ENCODE measurements at places on chromosomes 1 and 21.

DNA sequence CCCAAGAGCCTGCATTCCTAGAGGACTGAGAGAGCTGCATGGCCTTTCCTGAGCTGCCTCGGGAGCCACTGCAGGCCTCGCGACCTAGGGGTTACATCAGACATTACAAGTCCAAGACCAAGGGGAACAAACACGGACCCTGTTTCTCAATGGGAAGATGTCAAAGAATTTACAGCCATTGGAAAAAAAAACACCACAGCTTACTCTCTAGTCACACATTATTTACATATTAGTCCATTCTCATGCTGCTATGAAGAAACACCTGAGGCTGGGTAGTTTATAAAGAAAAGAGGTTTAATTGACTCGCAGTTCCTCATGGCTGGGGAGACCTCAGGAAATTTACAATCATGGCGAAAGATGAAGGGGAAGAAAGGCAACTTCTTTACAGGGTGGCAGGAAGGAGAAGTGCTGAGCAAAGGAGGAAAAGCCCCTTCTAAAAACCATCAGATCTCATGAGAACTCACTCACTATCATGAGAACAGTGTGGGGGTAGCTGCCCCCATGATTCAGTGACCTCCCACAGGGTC, 8.4 kb upstream of the PRMT2 start:
- no peak for DNase-seq

GRCh38 chr1:2314273-2314802, 77.0 kb downstream of the MORN1 start:
- DNase-seq, result no peak

- DNase-seq, result no peak
These were observed 101.5 kb upstream of the SLFNL1 start for GRCh38 chr1:41122851-41123518.

- DNase-seq, result no peak
These were observed 4.5 kb downstream of the RAB7B start for GRCh38 chr1:205998457-205999241.

GRCh38 chr21:15274701-15275485, 210.1 kb upstream of the NRIP1 start:
- no peak for DNase-seq

- DNase-seq, result no peak
These were observed 13.9 kb upstream of the LY9 start for GRCh38 chr1:160781914-160782689.

- DNase-seq, result no peak
These were observed 148.1 kb upstream of the CTTNBP2NL start for GRCh38 chr1:112247961-112248360.

DNA sequence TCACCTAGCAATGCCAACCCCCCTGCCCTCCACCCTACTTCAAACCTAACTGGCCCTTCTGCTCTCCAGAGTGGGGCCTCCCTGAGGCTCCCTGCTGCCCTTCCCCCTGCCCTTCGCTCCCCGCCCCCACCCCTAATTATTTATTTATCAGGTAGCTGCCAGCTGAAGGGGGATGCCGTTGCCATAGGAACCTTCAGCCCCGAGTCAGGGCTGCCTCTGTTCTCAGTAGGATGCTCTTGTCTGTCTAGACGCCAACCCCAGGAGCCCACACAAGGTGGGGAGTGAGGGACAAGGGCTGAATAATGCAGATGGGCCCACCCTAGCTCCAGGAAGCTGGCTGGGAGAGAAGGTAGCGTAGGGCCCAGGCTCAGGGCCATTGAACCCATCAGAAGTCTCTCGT, 41.1 kb downstream of the NKAIN1 start:
- no peak for DNase-seq

- DNase-seq, result no peak
These were observed 27.2 kb upstream of the NFIA start for GRCh38 chr1:61055110-61055614.

DNA sequence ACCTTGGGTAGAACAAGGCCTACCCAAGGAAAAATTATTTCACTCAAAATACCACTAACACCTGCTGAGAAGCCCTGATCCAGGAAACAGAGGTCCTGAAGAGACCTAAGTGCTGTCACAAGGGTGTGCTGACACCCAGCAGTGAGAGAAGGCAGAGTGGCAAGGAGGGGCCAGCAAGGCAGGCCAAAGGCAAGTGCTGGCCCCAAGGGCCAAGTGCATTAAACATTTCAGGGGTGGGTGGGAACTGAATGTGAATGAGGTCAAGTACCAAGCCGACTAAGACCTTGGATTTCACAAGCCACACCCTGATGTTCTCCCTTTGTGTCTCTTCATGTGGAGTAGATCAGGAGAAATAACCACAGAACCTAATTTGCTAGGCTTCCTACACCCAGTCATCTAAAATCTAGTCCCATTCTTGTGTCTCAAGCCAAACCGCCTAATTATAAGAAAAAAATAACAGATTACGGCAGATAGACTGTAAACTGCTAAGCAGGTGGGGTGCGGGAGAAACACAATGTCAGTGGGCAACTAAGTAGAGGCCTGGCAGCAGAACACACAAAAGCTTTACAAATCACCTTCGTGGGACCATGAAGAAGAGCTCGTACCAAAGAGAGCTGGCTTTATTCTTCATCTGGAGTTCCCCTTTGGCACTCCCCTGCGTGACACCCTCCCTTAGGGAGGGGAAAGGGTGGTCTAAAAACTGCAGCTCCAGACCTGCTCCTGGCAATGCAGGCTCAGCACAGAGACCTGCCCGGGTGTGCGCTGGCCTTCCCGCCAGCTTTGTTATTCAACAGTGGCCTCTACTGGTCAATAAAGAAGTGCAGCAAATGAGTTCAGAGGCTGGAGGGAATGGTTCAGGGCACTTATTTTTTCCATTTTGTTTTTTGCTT, 8.7 kb downstream of the UBE2G2 start:
- DNase-seq, result peak; percentile 29

GRCh38 chr1:101971304-101971703, 25.4 kb downstream of the OLFM3 start:
- DNase-seq, result no peak
